ENCODE measurements at places on chromosomes 5 and 9.

DNA sequence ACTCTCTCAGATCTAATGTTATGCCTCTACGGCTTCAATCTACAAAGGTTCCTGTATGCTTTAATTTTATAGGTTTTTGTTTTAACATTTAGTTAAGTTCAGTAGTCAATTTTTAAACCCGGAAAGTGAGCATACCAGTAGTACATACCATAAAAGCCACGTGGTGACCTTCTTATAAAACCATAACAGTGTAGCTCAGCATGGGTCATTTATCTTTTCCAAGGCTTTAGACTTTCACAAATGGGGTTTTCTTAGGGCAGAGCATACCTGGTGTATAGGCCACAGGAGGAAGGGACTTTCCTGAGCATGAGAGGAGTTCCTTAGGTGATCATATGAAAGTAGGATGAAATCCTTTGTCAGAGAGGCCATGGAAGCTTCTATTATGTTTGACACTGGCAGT, 23.2 kb downstream of the ECM2 start:
- DNase-seq, result no peak

- peak; percentile 35 for DNase-seq
These were observed 213.9 kb upstream of the FBXL7 start for GRCh38 chr5:15285901-15286583.

DNA sequence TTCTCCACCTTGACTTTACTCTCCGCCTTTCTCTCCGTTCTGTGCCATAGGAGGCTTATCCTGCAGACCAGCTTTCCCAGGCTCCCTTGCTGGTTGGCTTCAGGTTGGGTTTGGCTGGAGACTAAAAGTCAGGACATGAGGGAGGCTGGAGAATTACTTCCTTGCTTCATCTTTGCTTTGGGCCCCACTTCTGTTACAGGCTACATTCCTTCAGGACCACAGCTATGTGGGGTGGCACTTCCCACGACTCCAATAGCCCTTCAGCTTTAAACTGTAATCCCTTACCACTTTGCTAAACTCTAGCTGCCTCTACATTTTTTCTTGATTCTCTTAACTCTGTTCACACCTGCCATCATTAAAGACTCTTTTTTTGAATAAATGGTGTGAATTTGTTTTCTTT, 186.7 kb upstream of the NR4A3 start:
- no peak for DNase-seq

GRCh38 chr5:149014571-149015031, 48.3 kb downstream of the SH3TC2 start:
- no peak for DNase-seq

All from hepatic stellate cell (primary cell).